Stimulated activated CD4-positive, alpha-beta T cell treated with anti-CD3 and anti-CD28 coated beads, Interleukin-1b, Interleukin-23, amount 100 ng/mL, for 1 hour (primary cell): ENCODE measurements at places on chromosomes 13 and 19.
A peak's percentile ranks its signal among the peaks of the same experiment; 100 is the strongest.

- peak; percentile 17 for DNase-seq
Measured at GRCh38 chr13:25874907-25875306, 176.9 kb downstream of the SHISA2 start.

- no peak for DNase-seq
Measured at GRCh38 chr19:33821871-33822270, 25.2 kb downstream of the KCTD15 start.

DNA sequence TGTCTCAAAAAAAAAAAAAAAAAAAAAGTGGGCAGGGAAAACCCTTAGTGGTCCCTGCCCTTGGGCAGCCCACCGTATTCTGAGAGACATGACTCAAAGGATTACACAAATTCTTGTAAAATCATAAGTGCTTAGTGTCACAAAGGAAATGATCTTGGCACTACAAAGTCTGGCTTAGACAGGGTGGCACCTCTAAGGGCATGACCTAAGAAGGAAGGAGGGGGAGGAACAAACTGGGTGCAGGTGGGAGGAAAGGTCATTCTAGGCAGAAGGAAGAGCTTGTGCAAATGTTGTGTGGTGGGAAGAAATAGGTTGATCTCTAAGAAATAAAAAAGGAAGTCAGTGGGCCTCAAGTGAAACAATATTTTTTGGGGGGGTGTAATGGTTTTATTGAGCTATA, 10.4 kb downstream of the PNPLA6 start:
- DNase-seq: no peak

GRCh38 chr19:1133471-1133929, 29.7 kb downstream of the GPX4 start:
- DNase-seq: peak; percentile 58

DNA sequence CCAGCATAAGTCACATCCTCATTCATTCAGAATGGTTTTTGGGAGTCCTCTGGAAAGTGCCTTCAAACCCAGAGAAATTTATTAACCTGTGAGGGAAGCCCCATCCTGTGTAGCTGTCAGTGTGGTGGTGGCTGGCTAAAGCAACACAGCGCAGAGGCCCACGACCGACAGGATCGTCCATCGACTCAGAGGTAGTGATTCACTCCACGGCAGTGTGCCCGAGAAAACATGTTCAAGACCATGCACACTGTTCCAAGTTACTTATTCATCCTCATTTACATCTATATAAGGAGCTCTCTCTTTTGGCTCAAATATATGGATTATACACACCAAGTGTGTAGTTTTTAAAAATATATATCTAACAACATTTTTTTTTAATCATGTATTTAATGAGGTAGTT, 96.3 kb upstream of the SLC15A1 start:
- no peak for DNase-seq
